Activated CD4-positive, alpha-beta T cell treated with anti-CD3 and anti-CD28 coated beads, Interleukin-2, amount 50 U/mL, for 1 hour (primary cell): ENCODE measurements at places on chromosomes 3 and 15.
A peak's percentile ranks its signal among the peaks of the same experiment; 100 is the strongest.

- DNase-seq = no peak
Observed at GRCh38 chr15:85419161-85419560, 38.8 kb downstream of the AKAP13 start.

GRCh38 chr3:172461530-172462138 lies 13.4 kb upstream of the GHSR start:
- no peak for DNase-seq

- no peak for DNase-seq
Observed at GRCh38 chr3:71168880-71169411, 414.6 kb downstream of the FOXP1 start.

- DNase-seq = no peak
Observed at GRCh38 chr3:10408680-10409079, 87.8 kb upstream of the SEC13 start.

GRCh38 chr3:41364736-41365135 lies 165.4 kb downstream of the CTNNB1 start:
- no peak for DNase-seq

DNA sequence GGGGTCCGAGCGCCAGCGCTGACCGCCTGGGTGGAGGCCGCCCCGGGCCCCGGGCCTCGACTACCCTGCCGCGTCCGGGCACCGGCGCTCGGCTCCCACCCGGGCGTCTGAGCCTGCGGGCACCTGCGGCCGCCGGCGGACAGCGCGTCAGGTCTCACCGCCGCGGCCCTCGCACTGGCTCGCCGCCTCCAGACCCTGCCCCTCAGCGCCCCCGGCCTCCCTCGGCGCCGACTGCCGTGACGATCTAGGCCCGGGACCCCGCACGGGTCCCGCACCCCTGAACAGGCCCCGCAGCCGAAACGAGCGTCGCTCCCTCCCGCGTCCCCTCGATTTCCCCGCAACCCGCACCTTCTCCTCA lies 297 bp downstream of the PRC1 start:
- DNase-seq = no peak

DNA sequence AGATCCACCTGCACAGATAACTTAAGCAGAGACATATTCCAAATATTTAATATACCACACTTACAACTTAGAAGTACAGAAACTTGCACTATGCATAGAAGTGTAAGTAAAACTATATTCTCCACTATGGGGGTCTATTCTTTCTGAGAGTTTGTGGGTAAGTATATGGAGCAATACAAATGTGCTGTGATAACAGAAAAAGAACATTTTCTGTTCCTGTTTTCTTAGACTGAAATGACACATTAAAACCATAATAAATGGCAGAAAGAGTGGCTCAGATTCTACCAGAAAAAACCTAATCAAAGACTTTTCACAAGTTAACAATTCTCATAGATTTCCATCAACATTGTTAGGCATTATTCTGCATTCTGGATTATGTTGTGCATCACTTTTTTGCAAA lies 96.6 kb upstream of the WNT7A start:
- DNase-seq = no peak

DNA sequence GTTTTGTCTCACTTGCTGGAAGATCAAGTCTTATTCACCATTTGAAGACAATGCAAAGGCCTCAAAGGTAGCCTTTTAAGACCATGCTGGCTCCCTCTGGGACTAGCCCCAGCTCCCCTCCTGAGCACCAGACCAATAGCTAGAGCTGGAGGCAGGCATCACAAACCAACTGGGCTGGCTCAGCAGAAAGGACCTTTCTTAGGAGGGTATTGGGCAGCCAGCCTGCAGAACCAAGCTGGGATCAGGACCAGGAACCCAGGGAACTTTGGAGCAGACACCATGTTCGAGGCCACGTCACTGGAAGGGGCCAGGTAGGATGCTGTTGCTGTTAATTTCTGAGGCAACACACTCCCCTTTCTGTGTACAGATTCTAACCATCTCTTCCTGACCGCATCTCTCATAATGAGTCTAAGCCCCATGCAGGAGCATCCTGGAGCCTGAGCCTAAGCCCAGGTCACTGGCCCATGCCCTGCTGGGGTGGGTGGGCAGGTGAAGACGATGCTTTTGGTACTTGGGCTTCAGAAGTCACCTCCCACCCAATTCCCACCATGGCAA lies 81.4 kb upstream of the KLF13 start:
- DNase-seq = no peak

DNA sequence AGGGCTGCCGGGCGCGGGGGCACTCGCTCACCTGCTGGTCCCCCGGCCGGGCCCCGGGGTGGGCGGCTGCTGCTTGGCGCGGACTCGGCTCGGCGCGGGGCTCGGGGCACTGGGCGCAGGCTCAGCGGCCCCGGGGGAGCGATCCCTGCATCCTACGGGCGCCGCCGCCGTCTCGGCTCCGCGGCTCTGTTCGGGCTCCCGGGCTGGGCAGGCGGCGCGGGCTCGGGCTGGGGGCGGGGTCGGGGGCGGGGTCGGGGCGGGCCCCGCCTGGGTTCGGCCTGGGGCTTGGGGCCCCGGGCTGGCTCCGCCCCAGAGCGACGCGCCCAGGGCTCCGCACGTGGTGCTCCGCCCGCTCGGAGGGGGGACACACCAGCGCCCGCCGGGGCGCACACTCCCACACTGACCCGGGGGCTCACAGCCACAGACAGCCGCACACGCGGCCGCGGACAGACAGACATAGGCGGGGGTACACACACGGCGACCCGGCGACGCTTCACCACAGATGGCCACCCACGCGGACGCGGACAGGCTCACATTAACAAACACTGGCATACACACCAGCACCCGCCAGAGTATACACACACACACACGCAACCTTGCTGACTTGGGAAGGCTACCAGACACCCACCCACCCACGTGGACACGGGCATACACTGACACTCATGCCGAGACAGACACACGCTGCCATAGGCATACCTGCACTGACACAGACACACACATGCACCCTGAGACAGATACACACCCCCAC lies at the start of gene SCN5A:
SCN5A (minus strand) TSS at position 188 of the 748 bp plus-strand sequence. CDS start 16,380 bp downstream, outside the sequence.
- DNase-seq = peak; percentile 41

DNA sequence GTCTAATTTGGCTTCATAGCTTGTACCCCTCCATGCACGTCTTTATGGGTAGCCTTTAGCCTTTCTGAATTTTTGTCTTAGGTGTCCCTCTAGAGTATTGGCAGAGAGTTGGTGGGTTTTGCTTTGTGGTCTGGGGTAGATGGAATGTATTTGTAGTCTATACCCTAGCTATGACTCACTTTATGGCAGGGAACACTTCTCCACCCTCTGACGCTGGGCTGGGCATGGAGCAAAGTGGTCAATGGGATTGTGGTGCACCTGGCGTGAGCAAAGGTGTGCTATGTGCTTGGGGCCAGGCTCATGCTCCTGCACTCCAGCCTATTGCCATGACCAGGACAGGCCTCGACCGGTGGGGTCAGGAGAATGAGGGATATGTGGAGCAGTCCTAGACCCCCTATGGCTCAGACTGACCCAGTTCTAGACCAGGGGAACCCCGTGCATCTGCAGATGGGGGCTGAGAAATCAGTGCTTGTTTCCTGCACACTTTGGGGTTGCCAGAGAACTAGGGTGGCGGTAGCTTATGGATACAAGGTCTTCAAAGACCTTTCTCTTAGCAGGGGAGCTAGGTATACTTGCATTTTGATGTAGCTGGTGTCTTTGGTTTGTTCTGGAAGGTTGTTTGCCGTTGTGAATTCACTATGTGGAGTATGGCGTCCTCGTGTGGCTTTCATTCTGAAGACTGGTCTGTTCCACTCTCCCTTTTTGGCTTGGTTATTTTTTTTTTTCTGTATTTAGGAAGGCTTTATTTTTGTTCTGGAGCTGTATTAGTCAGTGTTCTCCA lies 49.4 kb upstream of the RPL32 start:
- DNase-seq = no peak

DNA sequence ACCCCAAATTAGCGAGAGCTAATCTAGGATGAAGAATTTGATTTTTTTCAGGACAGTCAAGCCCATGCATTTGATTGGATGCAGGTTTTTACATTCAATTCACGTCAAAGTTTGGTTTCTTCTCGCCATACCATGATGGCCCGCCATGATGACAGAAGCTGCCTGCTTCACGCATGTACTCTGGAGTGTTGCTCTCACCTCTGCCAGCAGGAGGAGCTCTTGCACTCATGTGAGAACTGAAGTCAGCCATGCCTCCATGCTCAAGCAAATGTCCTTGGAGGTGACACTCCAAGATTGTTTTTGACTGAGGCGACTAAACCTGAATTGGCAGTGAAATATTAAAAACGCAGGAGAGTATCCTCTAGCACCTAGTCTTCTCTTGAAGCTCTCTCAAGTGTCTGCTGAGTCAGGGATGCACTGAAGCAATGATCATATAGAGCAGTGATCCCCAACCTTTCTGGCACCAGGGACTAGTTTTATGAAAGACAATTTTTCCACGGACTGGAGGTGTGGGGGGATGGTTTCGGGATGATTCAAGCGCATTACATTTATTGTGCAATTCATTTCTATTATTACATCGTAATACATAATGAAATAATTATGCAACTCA lies 120.9 kb downstream of the SAMMSON start:
- peak; percentile 38 for DNase-seq

DNA sequence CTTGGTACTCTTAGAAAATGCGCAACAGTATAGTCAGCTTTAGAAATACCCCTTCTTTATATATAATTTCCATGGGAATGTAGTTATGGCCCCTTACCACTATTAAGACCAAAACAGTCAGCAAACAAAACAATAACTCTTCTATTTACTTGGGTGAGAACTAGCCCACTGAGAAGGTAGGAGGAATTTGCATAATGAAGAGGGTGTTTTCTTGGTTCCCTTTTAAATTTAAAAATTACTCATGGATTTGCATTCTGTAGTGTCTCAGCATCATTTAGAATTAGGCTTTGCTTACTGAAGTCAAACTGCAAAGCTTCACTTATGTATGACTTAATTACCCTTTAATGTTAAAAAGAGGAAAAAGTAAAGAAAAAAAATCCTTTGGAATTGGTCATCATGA lies 350.8 kb downstream of the PTPRG start:
- DNase-seq = no peak

DNA sequence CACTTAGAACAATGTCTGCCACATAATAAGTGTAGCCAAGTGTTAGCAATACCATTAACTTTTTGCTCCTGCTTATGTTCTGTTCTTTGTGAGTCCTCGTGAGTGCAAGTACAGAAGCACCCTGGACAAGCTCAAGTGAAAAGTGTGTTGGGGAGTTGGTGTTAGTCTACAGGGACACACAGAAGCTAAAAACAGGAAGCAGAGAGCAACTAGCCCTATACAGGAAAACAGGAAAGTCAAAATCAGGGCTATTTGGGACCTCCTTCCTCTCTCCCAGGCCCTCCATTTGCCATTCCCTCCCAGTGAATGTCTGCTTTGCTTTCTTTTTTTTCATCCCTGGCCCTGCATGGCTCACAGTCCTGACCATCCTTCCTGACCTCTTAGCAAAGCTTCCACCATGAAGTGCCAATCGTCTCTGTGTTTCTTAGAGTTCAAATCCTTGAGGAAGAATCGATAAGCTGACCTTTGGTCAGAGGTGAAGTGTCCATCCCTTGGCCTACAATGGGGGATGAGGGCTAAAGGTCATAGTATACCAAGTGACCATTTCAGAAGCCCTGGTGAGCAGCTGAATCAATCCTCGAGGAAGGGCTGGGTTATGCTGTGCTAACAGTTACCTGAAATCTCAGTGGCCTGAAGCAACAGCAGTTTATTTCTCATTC lies 328.2 kb downstream of the SHQ1 start:
- DNase-seq = no peak

GRCh38 chr15:64535460-64536243 lies 75.3 kb downstream of the ZNF609 start:
- no peak for DNase-seq

DNA sequence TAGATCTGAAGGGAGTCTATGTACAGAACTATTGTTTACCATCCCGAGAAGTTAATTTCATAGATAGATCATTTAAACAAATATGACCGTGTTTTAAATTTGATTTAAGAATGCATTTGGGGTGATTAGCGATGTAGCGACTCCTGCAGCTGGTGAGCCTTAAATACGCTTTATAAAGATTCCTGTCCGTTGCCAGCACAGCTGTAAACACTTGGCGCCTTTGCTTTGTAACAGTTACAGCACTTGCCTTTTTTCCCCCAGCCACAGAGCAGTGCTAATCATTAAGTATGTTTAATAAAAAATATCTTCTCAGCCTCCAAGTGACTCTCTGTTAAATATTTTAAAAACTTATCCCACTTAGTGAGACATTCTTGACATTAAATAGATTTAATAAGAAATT lies 333.8 kb downstream of the FEZF2 start:
- no peak for DNase-seq

GRCh38 chr3:7696320-7696719 lies 805.3 kb upstream of the LMCD1 start:
- DNase-seq = no peak

DNA sequence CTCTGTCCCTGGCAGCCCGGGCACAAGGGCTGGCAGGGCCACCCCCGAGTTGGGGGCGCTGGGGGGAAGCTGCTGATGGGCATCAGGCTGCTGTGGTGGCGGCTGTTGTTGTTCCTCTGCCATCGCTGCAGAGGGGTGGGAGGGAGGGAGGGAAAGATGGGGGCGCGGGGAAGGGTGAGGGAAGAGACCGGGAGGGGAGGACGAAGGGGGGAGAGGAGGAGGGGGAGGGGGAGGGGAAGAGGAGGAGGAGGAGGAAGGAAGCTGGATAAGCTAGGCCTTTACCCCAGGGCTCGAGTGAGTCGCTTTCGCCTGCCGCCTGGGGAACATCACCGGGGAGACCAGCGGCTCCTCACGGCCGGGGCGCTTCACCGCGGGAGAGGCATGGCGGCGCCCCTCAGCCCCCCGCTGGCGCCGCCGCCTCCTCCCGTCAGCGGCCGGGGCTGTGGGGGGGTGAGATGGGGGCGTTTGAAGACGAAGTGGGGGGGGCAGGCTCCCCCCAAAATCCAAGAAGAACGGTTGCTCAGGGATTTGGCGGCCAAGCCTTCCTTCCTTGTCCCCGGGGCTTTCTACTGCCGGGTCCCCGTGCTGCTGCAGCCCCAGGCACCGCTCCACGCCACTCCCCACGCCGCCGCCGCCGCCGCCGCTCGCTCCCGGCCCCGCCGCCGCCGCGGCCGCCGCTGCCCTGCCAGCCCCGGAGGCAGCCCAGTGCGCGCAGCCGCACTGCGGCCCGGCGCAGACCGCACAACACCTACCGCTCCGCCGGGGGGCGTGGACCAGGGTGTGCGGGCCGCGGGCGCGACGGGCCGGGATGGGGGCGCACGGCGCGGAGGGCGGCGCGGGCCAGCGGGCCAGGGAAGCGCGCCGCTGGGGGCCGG lies at the start of gene RFX7:
RFX7 (minus strand) TSS at position 717 of the 875 bp plus-strand sequence; CDS start at position 123, 594 bp downstream.
- peak; percentile 73 for DNase-seq

DNA sequence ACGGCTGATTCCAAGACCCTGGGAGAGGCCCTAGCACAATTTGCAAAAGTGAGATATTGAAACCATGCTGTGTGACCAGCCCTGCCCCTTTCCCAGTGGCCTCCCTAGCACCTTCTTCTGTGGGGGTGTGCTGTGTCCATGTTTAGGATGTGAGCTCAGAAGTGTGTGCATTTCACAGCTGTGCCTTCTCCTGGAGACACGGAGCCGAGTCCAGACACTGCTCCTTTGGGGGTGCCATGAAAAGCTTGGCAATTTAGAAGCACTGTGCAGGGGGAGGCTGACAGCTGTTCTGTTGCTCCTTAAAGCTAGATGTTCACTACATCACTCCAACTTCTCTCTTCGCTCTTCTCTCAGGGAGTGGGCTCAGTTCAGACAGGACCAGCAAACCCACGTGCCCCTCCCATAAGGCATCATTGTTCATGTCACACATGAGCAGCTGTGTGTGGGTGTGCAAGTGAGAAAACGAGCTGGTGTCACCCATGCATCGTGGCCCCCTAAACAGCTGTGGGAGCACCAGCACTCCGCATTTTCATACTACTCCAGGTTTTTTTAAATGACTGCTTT lies 492.6 kb downstream of the GABRG3 start:
- no peak for DNase-seq

GRCh38 chr3:153970047-153970446 lies 151.1 kb upstream of the ARHGEF26 start:
- DNase-seq = no peak
